ENCODE measurements at places on chromosomes 16 and 17. TPM values are rescaled to one million over a fixed set of nuclear protein-coding genes. Genes with fewer than 3 reads are reported as not detected.

GRCh38 chr17:80667462-80668277, 123.0 kb downstream of the RPTOR start:
- H3K27ac ChIP-seq = no peak overlapping the region
- H3K27me3 ChIP-seq = no peaks in the 10 kb centered on the region
- no peaks in the 10 kb centered on the region for H3K36me3 ChIP-seq
- DNase-seq = no peak

- H3K4me1 ChIP-seq = no peaks in the 10 kb centered on the region
- peaks cover 79% of the 10 kb centered on the region for H3K36me3 ChIP-seq
- no peak overlapping the region for H3K27ac ChIP-seq
- H3K27me3 ChIP-seq = no peaks in the 10 kb centered on the region
- no peak for DNase-seq
Observed at GRCh38 chr16:89274561-89275283, 57.2 kb downstream of the ZNF778 start.

DNA sequence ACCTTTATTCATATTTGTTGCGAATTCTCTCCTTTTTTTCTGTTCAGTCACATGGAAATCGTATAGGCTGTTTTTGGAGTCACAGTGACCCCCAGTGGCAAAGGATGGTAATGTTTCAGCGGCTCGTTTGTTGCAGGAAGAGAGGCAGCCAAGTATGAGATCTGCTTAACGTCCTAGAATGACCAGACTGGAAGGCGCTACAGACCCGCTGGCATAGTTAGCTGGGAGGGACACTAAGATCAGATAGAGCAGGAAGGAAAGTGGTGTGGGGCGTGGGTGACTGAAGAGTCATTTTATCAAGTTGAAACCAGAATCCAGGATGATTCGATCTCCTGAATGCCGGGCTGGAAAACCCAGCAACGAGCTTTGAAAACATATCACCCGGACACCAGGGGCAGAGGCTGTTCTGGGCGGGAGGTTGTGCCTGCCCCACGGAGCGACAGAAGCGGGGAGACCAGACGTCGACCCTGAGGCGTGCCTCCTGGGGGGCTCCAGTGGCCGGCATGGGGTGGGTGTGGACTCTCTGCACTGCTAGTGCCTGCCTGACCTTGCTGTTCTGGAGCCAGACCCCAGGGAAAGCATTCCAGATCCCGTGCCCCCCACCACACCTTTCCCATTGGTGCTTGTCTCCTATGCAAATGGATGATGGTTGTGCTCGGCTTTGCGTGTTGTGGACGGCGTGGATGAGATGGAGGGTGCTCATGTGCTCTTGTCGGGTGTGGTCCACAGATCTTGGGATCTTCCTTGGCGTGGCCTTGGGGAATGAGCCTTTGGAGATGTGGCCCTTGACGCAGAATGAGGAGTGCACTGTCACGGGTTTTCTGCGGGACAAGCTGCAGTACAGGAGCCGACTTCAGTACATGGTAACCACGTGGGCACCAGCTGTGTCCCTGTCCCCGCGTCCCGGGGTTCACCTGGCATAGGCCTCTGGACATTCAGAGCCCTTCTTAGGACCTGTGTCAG, 7.7 kb downstream of the IL34 start:
- H3K4me3 ChIP-seq = peak overlapping the region; percentile 41
- H3K36me3 ChIP-seq = no peaks in the 10 kb centered on the region
- H3K27ac ChIP-seq = no peak overlapping the region
- H3K4me1 ChIP-seq = no peaks in the 10 kb centered on the region
- no peaks in the 10 kb centered on the region for H3K27me3 ChIP-seq
- peak; percentile 77 for DNase-seq

The MT4 gene
- not detected for total RNA-seq

The RAB37 gene
- total RNA-seq = 2.0 TPM

GRCh38 chr16:4917117-4917516, 19.8 kb downstream of the PPL start:
- no peaks in the 10 kb centered on the region for H3K4me1 ChIP-seq
- H3K27ac ChIP-seq = no peak overlapping the region
- no peaks in the 10 kb centered on the region for H3K36me3 ChIP-seq

The RRN3 gene
- total RNA-seq = 21.6 TPM

The ZNF423 gene
- total RNA-seq = 4.5 TPM

DNA sequence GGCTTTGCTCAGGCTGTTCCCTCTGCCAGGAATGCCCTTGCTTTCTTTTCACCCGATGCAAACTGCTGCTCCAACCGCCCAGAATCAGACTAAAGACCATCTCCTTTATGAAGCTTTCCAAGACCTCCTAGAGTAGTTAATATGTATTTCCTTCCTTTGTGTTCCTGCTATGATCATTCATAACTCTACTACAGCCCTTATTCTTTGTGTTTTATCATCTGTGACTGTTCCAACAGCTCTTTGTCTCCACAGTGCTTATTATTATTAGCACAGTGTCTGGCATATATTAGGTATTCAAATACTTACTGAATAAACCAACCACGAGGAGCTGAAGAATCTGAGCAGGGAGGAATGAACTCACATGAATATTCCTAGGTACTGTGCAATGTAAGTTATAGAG, 7.6 kb downstream of the PSME3IP1 start:
- peaks cover 16% of the 10 kb centered on the region for H3K36me3 ChIP-seq
- peaks cover 10% of the 10 kb centered on the region for H3K4me1 ChIP-seq
- DNase-seq = no peak
- H3K4me3 ChIP-seq = no peak overlapping the region
- H3K27ac ChIP-seq = no peak overlapping the region
- H3K27me3 ChIP-seq = no peaks in the 10 kb centered on the region

GRCh38 chr16:87238361-87238715, 78.9 kb downstream of the C16orf95 start:
- H3K4me1 ChIP-seq = no peaks in the 10 kb centered on the region
- DNase-seq = no peak
- H3K27ac ChIP-seq = no peak overlapping the region
- H3K36me3 ChIP-seq = no peaks in the 10 kb centered on the region
- no peak overlapping the region for H3K4me3 ChIP-seq
- no peaks in the 10 kb centered on the region for H3K27me3 ChIP-seq

- H3K27me3 ChIP-seq = no peaks in the 10 kb centered on the region
- no peaks in the 10 kb centered on the region for H3K36me3 ChIP-seq
- H3K27ac ChIP-seq = no peak overlapping the region
- H3K4me1 ChIP-seq = no peaks in the 10 kb centered on the region
- DNase-seq = no peak
Observed at GRCh38 chr17:80742581-80743180, 198.0 kb downstream of the RPTOR start.

The CD300E gene
- total RNA-seq = 2.2 TPM

GRCh38 chr17:2545393-2545792, 33.7 kb upstream of the METTL16 start:
- H3K27me3 ChIP-seq = no peaks in the 10 kb centered on the region

- no peak overlapping the region for H3K4me3 ChIP-seq
- no peak overlapping the region for H3K27ac ChIP-seq
- no peaks in the 10 kb centered on the region for H3K4me1 ChIP-seq
- DNase-seq = no peak
Observed at GRCh38 chr16:71542377-71542776, 16.2 kb downstream of the CHST4 start.

GRCh38 chr17:66885417-66885816, 50.5 kb downstream of the CACNG5 start:
- H3K4me1 ChIP-seq = no peaks in the 10 kb centered on the region
- no peak for DNase-seq
- H3K36me3 ChIP-seq = no peaks in the 10 kb centered on the region
- H3K27me3 ChIP-seq = no peaks in the 10 kb centered on the region
- H3K4me3 ChIP-seq = no peak overlapping the region

- no peaks in the 10 kb centered on the region for H3K4me1 ChIP-seq
- H3K27ac ChIP-seq = no peak overlapping the region
- no peaks in the 10 kb centered on the region for H3K36me3 ChIP-seq
- no peak overlapping the region for H3K4me3 ChIP-seq
- DNase-seq = no peak
- no peaks in the 10 kb centered on the region for H3K27me3 ChIP-seq
Observed at GRCh38 chr16:51556694-51557340, 405.7 kb upstream of the SALL1 start.

DNA sequence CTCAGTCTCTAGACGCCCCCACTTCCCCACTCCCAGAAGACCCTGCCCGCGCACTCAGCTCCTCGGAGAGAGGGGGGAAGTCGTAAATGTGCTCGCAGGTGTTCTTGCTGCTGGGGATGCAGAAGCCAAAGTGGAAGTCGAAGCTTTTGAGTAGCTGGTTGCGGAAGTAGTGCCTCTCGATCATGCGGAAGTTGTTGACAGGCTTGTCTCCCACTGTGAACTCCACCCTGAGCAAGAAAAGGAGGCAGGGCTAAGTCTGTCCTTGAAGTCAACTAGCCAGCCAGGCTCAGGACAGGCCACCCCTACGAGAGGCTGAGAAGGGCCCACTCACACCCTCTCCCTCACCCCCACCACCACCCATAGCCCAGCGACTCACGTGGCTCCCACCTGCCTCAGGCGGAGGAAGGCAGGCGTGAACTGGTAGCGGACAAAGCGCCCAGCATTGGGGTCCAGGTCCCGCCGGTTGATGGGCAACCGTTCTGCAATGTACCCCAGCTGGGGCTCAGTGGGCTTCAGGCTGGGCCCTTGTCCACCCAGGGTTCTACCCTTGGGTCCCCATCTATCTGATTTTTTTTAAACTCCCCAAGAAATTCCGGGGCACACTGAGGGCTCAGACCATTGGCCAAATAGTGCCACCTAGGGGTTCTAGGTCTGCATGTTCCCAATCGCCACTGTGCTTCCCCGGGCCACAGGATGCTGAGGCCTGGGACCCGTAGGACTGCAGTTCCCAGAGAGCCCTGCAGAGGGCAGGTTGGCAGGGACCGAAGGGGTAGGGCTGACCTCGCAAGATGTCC, 4.6 kb downstream of the UNC119 start:
- H3K4me3 ChIP-seq = no peak overlapping the region
- no peaks in the 10 kb centered on the region for H3K27me3 ChIP-seq
- DNase-seq = peak; percentile 70
- H3K4me1 ChIP-seq = peaks cover 5% of the 10 kb centered on the region
- H3K27ac ChIP-seq = peak overlapping the region; percentile 84
- H3K36me3 ChIP-seq = no peaks in the 10 kb centered on the region

The KRT27 gene
- not detected for total RNA-seq

- peaks cover 8% of the 10 kb centered on the region for H3K27me3 ChIP-seq
- H3K27ac ChIP-seq = no peak overlapping the region
Observed at GRCh38 chr16:80509872-80510271, 30.9 kb upstream of the DYNLRB2 start.

- no peaks in the 10 kb centered on the region for H3K27me3 ChIP-seq
- no peak overlapping the region for H3K27ac ChIP-seq
- DNase-seq = no peak
- H3K36me3 ChIP-seq = no peaks in the 10 kb centered on the region
- no peak overlapping the region for H3K4me3 ChIP-seq
- peaks cover 27% of the 10 kb centered on the region for H3K4me1 ChIP-seq
Observed at GRCh38 chr17:3974138-3974687, 10.0 kb upstream of the ATP2A3 start.

DNA sequence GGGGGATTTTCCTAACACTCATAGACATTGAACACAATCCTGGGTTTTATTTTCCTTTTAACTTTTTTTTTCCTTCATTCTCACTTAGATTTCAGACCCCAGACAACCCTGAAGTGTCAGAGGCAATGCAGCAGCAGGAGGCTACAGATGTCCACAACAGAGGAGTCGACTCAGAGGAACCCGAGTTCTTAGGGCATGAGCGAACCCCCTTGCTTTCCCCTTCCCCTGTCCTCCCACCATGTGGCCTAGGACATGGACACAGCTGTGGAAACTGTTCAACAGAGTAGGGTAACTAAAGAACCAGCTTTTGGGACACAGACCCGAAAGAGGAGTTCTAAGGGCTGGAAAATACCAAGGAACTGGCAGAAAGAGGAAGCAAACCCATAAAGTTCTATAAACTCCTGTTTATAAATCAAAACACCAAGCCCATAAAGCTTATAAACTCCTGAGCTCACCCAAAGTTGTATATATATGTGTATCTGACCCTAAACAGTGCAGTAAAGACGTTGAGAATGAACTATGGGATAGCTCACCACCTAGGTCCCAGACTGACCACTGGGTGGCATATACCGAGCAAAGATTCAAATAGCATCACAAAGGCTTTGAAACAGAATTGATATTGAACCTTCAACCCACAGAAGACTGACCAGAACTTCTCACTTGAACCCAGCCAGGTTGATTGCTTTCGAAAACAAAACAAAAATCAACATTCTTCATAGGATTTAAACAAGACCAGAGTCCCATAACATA, 33.9 kb downstream of the CMTM4 start:
- no peak for DNase-seq
- H3K27ac ChIP-seq = peak overlapping the region; percentile 78
- no peaks in the 10 kb centered on the region for H3K27me3 ChIP-seq
- peaks cover 3% of the 10 kb centered on the region for H3K4me1 ChIP-seq
- H3K36me3 ChIP-seq = no peaks in the 10 kb centered on the region

The EPX gene
- not detected for total RNA-seq

- no peak overlapping the region for H3K27ac ChIP-seq
- no peaks in the 10 kb centered on the region for H3K27me3 ChIP-seq
- DNase-seq = no peak
Observed at GRCh38 chr17:65544672-65545071, 16.8 kb downstream of the AXIN2 start.

The HSD17B2 gene
- total RNA-seq = not detected

The KDM6B gene
- 17.4 TPM for total RNA-seq

GRCh38 chr17:70865993-70866804, 696.9 kb downstream of the KCNJ2 start:
- no peaks in the 10 kb centered on the region for H3K36me3 ChIP-seq
- H3K27ac ChIP-seq = no peak overlapping the region
- no peak overlapping the region for H3K4me3 ChIP-seq
- no peak for DNase-seq
